Activated CD4-positive, alpha-beta T cell treated with anti-CD3 and anti-CD28 coated beads, Interleukin-2, amount 50 U/mL, for 48 hours (primary cell): ENCODE measurements at places on chromosomes 5 and 9.

DNA sequence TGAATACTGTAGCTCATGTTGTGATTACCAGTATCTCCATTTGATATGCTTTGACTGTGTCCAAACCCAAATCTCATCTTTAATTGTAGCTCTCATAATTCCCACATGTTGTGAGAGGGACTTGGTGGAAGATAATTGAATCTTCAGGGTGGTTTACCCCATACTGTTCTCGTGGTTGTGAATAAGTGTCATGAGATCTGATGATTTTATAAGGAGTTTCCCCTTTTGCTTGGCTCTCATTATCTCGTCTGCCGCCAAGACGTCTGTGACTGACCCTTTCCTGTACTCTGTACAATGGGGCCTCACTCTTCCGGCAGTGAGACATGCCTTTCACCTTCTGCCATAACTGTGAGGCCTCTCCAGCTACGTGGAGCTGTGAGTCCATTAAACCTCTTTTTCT lies 59.3 kb downstream of the TRIO start:
- DNase-seq, result no peak

- peak; percentile 77 for DNase-seq
Observed at GRCh38 chr9:127899128-127899943, at the start of gene ST6GALNAC6. Gene ST6GALNAC6 (minus strand): TSS chr9:127899603. CDS start chr9:127897981, 1,622 bp downstream.

DNA sequence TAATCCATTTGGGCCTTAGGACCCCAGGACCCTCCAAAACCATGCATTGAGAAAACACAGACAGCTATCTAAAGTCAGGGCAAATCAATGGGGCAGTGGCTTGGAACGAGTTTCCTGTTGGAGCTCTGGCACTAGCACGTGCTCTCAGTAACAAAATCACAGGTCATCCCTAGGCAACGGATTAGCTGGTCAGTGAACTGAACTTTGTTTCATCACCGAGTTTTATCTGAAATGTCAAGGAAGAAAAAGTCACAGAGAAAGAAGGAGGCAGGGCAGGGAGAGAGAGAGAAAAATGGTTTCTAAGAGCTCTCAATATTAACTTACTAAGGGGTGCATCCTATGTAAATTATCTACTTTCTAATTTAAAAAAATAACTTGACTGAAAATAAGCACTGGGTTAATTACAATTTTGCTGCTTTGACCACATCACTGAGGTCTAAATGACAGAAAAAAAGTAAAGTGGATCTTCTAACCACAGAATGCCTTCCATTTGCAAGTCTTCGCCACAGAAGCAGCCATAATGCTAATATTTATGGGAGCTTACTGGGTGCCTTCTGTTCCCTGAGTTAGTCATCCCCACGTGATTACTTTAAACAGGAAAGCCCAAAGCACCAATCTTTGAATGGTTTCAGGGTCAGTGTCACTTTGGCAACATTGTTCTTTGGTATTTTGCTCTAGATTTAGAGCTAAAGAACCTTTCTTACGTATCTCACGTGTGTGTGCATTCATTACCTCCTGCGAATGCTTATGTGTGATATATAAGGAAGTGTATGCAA lies 503.9 kb downstream of the RASEF start:
- DNase-seq, result no peak

- DNase-seq, result no peak
Observed at GRCh38 chr5:109655841-109656240, 33.9 kb upstream of the MAN2A1 start.

- DNase-seq, result no peak
Observed at GRCh38 chr5:140596321-140596741, 31.7 kb downstream of the SLC35A4 start.

DNA sequence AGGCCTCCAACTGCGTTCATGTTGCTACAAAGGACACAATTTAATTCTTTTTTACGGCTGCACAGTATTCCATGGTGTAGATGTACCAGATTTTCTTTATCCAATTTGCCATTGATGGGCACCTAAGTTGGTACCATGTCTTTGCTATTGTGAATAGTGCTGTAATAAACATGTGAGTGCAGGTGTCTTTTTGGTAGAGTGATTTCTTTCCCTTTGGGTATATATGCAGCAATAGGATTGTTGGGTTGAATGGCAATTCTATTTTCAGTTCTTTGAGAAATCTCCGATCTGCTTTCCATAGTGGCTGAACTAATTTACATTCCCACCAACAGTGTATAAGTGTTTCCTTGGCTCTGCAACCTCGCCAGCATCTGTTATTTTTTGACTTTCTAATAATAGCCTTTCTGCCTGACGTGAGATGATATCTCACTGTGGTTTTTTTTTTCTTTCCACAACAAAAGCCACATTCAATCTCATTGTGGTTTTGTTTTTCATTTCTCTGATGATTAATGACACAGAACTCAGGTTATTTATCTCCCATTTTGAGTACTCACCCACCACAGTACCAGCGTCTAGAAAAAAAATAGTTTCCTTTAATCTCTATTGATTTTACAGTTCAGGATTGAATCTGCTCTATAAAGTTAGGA lies 21.9 kb downstream of the ARRDC3 start:
- no peak for DNase-seq

GRCh38 chr5:129243039-129243438 lies 148.5 kb downstream of the ISOC1 start:
- DNase-seq, result no peak

DNA sequence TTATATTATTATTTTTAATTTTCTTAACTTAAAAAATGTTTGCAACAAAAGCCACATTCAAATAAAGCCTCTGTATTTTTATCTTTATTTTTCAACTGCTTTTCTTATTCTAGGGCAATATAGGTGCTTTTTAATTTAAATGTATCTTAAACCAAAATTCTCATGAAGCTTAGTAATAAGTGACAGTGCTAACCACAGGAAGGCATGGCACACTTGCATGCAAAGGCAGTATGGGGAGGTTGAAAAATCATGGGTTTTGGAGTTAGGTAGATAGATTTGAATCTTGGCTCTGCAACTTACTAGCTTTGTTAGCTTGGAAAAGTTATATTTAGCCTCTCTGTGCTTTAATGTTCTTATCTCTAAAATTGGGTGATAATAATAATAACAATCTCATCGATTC lies 458.0 kb downstream of the DMAC1 start:
- DNase-seq, result no peak

DNA sequence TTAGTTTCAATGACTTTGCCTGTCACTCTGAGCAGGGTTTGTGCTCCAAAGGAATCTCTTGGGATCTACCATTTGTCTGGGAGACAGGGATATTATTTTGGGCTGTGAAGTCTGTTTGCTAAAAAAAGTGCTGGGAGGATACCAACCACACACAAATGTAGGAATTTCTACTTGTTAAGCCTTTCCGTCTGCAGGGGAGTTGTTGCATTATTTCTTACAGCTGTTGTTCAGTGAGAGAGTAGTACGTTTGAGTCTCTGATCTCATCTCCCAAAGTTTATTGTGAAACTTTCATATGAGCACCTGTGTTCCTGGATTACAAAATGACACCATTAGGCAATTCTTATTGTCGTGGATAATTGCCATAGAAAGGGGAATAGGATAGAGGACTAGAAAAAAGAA lies 78.3 kb upstream of the SEMA6A start:
- DNase-seq, result no peak

GRCh38 chr5:158384535-158385481 lies 525.9 kb upstream of the CLINT1 start:
- DNase-seq, result no peak

DNA sequence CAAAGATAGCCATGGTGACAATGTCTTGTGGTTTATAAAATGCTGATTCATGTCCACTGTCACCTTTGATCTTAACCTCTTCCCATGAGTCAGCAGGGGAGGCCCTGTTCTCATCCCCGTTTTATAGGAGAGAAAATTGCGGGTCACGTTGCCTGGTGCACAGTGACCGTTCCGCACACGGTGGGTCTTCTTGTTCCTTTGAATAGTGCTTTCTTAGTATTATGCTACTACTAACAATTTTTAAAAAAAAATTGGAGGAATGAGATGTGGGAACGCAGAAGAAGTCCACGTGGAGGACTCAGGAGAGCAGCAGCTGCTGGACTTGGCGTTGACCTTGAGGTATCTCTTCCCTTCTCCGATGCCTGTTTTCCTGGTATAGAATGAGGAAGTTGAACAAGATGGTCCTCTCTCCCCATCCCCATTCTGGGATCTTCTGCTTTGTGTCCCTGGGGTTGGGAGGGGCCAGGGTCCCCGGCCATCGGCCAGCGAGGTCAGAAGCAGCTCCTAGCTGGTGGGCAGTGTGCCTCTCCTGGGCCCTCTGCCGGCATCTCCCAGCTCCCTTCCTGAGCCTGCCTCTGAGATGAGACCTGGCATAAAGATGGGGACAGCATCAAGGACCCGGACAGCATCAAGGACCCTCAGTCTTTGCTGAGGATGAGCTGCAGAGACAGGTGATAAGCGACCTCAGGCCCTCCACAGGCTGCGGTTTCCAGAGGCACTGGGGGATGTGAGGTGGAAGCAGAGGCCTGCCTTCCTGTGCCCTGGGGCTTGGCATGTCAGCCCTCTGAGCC lies 143.9 kb downstream of the C9orf50 start:
- DNase-seq, result no peak

GRCh38 chr5:126972062-126972895 lies 58.1 kb downstream of the MARCHF3 start:
- peak; percentile 12 for DNase-seq

- DNase-seq, result no peak
Observed at GRCh38 chr5:153749960-153750359, 259.5 kb downstream of the GRIA1 start.

DNA sequence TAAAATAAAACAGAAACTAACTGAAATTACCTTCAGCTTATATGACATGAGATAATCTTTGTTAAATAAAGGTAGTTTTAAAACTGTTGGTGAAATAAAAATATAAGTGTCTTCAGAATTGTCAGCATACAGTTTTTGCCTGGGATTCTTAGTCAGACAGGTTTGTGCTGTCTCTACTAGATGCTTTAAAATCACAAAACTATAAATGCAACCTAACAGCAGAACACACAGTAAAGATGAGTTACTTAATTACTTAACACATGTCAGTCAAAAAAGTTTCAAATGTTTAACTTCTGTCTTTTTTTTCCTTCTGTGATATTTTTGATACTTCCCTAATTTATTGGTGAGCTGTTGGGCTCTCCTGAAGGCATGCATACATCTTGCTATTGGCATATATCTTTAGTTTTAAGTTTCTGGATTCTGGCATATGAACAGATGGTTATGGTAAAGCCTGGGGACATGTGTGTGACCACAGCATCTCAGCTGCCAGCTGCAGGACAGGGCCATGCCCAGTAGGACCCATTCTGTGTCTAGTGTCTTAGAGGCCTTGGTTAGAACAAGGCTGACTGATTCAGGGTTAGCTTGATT lies 231.1 kb upstream of the NUDT12 start:
- DNase-seq, result no peak

- no peak for DNase-seq
Observed at GRCh38 chr5:113040672-113041260, 64.2 kb downstream of the DCP2 start.

DNA sequence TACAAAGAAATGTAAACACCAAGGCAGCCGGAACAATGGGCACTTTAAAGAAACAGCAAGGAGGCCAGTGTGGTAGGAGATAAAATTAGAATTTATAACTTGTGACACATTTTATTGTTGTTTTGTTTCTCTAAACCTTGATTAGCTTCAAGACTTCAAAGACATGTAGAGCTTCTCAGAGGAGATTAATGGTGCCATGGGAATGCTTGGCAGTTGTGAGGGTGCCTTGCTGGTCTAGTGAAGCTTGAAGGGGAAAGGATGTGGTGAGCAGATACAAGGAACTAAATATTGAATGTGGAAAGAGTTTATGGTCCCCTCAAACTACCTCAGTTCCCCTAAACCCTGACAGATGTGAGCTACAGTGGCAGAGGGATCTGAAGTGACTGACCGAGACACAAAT lies 322.4 kb upstream of the ADAMTS16 start:
- DNase-seq, result no peak

GRCh38 chr9:19087106-19088000 lies 15.4 kb downstream of the HAUS6 start:
- no peak for DNase-seq

DNA sequence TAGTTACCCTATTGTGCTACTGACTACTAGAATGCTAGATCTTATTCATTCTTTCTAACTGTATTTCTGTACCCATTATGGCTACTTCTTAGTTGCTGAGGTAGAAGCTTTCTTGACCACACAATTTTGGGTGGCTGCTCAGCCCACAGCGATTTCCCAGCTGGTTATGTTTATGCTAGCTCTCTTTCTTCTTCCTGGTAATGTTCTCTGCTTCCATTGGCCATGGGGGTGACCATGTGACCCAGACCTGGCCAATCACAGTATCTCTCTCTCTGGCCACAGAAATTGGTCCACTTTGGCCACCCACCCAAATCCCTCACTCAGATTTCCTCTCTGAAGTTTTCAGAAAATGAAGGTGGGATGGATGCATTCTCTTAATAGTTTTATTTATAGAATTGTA lies 427.9 kb upstream of the CLINT1 start:
- DNase-seq, result no peak

DNA sequence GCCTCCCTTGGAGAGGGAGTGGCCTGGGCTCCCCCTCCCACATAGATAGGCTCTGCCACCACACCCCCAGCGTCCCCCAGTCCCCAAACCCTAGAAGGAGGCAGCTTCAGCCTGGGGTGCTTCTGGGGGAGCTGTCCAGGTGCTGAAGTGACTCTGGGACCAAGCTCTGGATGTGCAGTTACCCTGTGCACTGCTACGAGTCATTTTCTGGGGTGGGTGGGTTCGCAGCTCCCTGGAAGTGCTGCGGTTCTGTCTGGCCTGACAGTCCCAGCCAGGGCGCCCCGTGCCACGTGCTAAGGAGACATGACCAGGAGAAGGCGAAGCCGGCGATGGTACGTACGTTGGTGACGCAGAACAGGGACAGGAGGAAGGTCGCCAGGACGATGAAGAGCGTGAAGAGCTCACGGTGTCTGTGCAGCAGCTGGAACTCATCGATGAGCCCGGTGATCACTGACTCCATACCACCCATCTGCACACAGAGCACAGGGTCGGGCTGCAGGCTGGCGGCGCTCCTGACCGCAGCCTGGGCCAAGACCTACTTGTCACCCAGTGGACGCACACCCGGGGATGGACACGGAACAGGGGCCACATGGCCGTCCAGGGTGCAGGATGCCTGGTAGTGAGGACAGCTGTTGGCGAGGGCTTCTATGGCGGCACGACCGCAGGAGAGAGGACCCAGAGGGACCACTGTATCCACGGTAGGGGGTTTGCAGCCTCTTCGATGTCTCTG lies 35.7 kb downstream of the SLC6A3 start:
- no peak for DNase-seq

DNA sequence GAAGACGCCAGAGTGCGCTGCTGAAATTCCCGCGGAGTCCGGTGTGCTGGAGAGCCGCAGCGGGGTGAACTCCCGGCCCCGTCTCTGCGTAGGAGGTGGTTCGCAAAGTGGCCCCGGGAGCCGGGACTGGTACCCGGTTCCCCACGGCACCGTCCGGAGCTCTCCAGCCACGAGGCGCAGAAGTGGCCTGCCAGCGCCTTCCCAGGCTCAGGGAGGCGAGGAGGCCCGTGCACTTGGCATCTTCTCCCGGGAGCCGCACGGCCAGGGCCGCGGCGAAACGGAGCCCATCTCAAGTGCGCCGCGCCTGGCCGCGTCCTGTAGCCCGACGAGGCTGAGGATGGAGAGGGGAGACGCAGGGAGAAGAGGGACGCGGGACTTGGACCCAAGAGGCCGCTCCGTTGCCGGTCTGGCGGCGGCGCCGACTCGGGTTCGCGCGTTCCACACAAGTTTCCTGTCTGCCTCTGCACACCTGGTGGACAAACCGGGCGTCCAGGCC lies 1.1 kb upstream of the IRX1 start:
- DNase-seq, result no peak

- no peak for DNase-seq
Observed at GRCh38 chr5:106454651-106455415, 1215.9 kb downstream of the EFNA5 start.
